Common myeloid progenitor, CD34-positive (primary cell): ENCODE measurements at places on chromosomes 6 and 20.
A peak's percentile ranks its signal among the peaks of the same experiment; 100 is the strongest.

- DNase-seq = peak; percentile 51
Measured at GRCh38 chr20:4371623-4372251, 350.0 kb upstream of the PRND start.

DNA sequence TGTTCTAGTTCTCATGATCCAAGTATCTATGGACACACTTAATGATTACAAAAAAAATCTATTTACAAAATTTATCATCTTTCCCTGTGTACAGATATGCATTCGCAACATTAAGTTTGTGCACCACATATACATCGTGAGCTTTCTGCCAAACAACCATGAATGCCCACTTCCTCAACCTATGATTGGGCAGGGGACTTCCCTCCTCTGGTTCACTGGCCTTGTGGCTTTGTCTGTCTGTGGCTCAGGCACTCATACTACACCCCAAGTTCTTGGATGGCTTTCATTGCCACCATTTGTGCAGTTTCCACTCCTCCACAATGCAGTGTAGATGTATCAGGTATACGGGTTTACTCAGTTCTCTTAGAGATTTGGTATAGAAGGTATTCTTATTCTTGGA lies 74.9 kb downstream of the HS3ST5 start:
- no peak for DNase-seq

- peak; percentile 80 for DNase-seq
Measured at GRCh38 chr6:52361945-52362442, at the start of gene PAQR8. Gene PAQR8, plus strand, starts transcription at chr6:52362151. Its CDS starts 41,063 bp downstream, at chr6:52403214.

DNA sequence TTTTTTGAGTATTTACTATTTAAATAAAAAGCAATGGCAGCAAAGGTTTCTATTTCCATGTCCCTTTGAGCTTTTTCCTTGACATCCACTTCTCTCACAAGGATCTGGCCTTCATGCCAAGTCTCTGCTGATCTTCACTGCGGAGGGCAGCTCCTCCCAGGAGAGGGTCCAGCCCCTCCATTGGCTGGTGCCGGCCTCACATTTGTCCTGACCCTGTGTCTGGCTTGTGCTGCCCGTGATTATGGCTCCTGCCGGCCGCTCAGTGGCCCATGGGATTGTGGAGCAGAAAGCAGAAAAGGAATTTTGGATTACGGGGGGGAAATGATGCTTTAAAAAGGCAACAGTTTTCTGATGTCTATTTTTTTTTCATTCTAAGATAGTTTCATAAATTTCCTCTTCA lies 31.2 kb upstream of the PDE7B start:
- DNase-seq = no peak

GRCh38 chr6:134026597-134026996 lies 25.8 kb downstream of the SLC2A12 start:
- no peak for DNase-seq

GRCh38 chr6:81834141-81834681 lies 81.7 kb upstream of the TENT5A start:
- DNase-seq = no peak

GRCh38 chr6:156060013-156060412 lies 604.4 kb upstream of the NOX3 start:
- peak; percentile 91 for DNase-seq

- DNase-seq = peak; percentile 98
Measured at GRCh38 chr6:47047479-47048407, 5.6 kb upstream of the ADGRF1 start.

- peak; percentile 52 for DNase-seq
Measured at GRCh38 chr20:33561692-33562601, 72.1 kb downstream of the CBFA2T2 start.

DNA sequence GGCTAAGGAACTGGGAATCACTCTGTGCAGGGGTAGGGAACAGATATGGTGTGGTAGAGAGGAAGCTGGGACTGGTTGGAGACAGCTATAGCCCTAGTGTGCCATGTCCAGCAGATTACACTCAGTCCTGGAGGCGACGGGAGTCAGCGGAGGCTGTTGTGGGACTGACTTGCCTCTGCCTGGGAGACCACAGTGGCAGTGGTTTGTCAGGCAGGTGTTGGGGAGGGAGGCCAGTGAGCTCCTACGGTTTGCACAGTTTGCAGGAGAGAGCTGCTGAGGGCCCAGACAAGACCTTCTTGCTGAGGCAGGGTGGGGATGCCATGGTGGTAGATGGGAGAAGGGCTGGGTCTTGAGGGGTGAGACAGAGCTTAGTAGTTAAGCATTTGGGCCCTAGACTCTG lies 4.9 kb downstream of the PLCG1 start:
- DNase-seq = no peak

GRCh38 chr6:14524319-14524718 lies 406.7 kb downstream of the CD83 start:
- DNase-seq = no peak
